ENCODE measurements at places on chromosomes 3 and 15.
A peak's percentile ranks its signal among the peaks of the same experiment; 100 is the strongest.

GRCh38 chr15:81865850-81866537, 179.8 kb downstream of the MEX3B start:
- DNase-seq: no peak

DNA sequence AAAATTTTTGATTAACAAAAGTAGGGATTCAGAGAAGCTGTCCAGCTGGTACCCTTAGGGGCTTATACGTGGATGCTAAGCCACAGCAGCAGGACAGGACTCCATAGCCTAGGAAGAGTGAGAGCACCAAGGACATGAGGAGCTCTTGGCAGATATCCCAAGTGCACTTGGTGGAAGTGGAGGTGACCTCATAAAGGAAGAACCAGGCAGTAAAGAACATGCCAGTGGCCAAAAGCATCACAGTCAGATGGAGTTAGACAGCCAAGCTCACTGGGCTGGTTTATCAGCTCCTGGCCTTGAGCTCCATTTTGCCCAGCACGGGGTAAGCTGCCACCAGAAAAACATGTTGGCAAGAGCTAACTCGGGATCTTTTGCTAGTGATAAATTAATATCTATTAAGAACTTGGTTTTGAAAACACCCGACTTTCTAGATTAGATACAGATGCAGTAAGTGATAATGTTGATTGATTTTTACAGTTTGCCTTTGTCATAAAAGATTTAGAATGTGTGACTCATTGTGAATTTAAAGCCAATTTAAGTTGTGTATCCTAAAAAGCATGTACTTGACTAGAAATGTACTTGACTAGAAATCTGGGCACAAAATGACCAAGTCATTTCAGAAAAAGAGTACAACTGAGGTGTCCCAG, 108.0 kb downstream of the CMSS1 start:
- peak; percentile 97 for DNase-seq

- DNase-seq: no peak
These were observed 234.2 kb upstream of the MDFIC2 start for GRCh38 chr3:70546679-70547078.

DNA sequence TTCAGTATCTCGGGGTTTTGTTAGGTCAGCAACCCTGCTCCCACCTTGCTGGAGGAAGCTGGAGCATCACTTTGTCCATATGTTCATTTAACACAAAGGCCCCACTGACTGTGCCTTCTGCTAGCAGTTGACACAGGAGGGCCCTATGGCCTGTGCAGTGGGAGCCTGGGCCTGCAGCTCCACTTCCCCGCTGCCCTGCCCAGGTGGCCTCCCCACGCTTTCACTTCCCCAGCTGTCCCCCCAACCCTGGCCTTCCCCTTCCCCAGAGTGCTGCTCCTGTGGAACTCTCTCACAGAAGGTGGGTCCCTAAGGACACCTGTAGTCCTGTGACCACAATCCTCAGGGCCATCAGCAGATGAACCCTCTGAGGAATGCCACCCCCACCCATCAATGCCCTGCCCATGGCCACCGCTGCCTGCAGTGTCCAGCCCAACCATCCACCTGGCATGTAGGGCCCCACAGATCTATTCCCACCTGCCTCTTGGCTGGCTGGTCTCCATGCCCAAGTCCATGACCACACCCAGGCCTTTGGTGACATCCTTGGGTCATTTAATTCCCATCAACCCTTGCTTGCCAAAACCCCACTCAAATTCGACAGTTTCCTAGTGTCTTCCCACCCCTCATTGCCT, 13.5 kb downstream of the TBC1D21 start:
- DNase-seq: no peak

GRCh38 chr3:49023775-49024174, 1.9 kb downstream of the NDUFAF3 start:
- no peak for DNase-seq

DNA sequence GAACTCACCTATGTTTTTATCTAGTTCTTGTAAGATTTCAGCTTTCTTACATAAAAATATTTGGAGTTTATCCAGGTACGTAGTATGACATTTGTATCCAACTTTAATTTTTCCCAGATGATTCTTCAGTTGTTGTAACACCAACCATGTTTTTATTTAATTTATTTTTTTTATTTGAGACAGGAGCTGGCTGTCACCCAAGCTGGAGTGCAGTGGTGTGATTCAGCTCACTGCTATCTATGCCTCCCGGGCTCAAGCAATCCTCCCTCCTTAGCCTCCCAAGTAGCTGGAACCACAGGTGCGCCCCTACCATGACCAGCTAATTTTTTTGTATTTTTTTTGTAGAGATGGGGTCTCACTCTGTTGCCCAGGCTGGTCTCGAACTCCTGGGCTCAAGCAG, 6.6 kb downstream of the XYLB start:
- DNase-seq: no peak

DNA sequence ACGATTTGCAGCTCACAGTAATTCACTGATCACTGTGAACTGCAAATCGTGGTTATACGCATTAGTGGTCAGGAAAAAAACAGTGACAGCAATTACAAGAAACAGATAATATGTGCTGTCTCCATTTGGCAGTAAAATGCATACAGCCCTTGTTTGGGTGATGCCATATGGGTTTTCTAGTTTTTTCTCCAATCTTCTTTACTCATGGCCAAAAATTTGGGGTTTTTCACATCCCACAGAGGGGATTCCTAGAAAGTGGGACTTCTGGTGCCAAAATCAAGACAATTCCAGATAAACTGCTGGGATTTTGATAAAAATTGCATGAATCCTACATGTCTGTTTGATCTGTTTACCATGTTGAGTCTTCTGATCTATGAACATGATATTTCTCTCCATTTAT, 15.6 kb downstream of the NDN start:
- no peak for DNase-seq

GRCh38 chr15:88841236-88841635, 38.0 kb downstream of the ACAN start:
- DNase-seq: no peak

DNA sequence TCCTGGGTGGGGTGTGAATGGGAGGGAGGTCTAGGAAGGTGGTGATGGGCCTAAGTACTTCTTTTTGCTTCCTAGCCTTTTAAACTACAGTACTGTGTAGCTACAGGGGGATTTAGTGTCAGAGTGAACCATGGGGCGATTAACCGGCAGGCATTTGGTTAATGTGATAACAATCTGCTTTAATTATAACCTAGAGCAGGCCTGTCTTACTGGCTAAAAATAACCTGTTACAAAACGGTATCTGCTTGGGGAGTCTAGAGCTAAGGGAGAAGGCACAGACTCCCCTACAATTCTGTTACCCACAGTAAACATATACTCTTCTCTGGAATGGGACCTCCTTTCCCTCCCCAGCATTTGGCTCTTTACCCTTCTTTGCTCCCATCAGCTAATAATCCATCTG, 85.4 kb downstream of the RBPMS2 start:
- no peak for DNase-seq

DNA sequence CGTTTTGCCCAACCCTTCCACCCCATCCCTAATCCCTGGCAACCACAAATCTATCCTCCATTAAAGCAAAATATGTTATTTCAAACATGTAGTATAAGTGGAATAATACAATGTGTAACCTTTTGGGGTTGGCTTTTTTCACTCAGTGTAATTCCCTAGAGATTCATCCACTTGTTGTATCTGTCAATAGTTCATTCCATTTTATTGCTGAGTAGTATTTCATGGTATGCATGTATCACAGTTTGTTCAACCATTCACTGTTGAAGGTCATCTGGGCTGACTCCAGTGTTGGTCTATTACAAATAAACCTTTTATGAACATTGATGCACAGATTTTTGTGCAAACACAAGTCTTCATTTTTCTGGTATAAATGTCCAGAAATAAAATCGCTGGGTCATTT, 38.8 kb downstream of the BSN start:
- DNase-seq: no peak

DNA sequence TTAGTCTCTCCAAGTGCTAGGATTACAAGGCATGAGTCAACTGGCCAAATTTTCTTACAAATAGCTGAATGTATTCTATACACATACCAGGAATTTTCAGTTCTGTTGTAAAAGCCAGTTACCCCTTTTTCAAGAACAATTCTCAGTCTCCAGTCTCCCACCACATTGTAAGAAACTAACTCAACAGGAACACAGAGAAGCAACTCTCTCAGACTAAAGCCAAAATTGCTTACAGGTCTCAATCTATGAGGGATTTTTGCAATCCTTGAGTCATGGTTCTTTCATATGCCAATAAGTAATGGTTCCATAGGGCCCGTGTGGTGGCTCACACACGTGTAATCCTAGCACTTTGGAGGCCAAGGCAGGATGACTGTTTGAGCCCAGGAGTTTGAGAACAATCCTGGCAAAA, 8.5 kb downstream of the IP6K2 start:
- DNase-seq: no peak

GRCh38 chr3:98801043-98801747, 38.1 kb downstream of the ST3GAL6 start:
- no peak for DNase-seq

DNA sequence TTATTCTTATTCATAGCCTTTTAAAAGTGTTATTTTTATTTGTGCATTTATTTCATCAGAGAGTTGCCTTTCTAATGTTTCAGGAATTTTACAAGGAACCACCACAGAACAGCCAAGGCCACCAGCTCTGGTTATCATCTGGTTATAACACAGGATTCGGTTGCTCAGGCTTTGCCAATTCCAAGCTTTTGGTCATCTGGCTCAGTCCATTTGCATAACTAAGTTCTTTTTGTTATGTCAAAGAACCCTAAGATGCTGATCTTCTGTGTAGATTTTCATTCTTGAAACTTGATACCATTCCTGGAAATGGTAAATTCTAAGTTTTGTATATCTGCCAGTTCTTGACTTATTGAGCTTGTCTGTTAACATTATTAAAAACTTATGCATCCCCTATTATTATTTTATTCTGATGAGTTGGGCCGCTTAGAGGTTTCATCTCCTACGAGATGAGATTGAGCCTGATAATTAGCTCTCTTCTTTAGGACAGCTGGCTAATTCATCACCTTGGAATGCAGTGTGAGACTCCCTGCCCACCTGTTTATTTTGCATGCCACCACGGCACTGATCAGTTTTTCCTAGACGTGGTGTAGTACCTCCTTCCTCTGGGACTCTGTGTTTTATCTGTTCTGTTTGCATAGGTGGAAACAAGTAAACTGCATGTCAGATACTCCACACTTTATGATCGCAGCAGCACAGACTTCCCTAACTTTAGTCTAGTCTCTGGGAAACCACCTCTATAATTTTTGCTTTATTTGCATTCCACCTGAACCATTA, 264.8 kb downstream of the SLCO3A1 start:
- DNase-seq: no peak

DNA sequence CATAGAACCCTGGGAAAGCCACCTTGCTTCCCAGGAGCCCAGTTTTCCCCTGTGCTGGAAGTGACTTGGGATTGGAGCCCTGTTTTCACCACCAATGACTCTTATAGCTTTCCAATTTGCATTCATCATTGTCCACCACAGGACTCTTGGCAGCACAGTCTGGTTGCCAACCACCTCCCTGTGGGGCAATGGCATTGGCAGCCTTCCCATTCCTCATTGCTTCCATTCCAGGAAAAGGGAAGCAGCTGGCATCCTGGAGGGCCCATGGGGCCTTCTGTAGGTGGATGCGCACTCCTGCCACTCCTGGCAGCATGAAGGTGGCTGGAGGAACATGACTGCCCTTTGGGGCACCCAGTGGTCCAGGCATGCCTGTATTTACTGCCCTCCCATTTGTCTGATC, 57.7 kb downstream of the FEM1B start:
- DNase-seq: peak; percentile 22

- peak; percentile 75 for DNase-seq
These were observed at the start of gene RMDN3 for GRCh38 chr15:40754883-40755811. TSS of gene RMDN3 (minus strand) at chr15:40755254. CDS start at chr15:40754783, 471 bp downstream.

DNA sequence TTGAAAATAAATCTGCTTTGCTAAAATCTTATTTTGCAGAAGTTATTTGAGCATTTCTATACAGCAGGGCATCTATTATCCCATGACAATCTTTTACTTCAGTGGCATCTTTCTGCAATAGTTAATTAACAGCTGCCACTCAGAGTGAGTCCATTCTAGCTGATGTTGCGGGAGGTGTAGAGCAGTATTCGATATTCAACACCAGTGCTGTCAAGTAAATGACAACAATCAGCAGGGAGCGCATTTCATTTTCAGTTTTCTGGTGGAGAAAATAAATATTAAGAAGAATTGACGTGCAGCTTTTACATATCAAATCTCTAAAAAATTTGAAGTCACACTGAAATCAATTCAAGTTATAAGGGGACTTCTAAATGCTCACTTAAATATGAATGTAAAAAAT, 286.2 kb downstream of the CTNNB1 start:
- no peak for DNase-seq

DNA sequence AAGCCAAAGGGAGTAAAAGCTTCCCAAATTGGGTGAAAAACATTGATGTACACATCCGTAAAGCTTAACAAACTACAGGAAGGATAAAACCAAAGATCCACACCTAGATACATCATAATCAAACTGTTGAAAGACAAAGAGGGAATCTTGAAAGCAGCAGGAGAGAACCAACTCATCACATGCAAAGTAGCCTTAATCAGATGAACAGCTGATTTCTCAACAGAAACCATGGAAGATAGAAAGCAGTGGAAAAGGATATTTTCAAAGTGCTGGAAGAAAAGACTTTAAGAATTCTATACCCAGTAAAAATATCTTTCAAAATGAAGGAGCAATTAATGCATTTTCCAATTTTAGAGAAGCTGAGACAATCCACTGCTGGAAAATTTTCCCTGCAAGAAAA, 36.8 kb downstream of the CHRNA7 start:
- DNase-seq: no peak
